Natural killer cell (primary cell): ENCODE measurements at places on chromosomes 12 and 14.

GRCh38 chr14:104989236-104989950, 3.8 kb downstream of the CLBA1 start:
- DNase-seq: no peak

DNA sequence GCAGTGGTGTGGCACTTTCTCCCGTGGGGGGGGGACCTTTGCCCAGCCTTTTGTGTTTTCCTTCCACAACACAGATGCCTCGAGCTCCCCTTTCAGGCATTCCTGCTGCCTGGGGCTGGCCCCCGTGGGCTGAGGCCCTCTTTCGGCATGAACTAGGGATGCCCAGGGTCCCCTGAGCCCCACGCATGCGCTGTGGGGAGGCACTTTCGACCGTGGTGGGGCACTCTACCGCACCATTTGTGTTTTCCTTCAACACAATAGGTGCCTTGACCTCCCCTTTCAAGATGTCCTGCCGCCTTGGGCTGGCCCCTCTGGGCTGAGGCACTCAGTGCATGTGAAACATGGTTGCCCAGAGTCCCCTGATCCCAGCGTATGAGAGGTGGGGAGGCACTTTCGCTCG, 363.7 kb downstream of the ALG10 start:
- DNase-seq: no peak

- DNase-seq: no peak
These were observed 133.7 kb downstream of the MDGA2 start for GRCh38 chr14:47541662-47542061.

DNA sequence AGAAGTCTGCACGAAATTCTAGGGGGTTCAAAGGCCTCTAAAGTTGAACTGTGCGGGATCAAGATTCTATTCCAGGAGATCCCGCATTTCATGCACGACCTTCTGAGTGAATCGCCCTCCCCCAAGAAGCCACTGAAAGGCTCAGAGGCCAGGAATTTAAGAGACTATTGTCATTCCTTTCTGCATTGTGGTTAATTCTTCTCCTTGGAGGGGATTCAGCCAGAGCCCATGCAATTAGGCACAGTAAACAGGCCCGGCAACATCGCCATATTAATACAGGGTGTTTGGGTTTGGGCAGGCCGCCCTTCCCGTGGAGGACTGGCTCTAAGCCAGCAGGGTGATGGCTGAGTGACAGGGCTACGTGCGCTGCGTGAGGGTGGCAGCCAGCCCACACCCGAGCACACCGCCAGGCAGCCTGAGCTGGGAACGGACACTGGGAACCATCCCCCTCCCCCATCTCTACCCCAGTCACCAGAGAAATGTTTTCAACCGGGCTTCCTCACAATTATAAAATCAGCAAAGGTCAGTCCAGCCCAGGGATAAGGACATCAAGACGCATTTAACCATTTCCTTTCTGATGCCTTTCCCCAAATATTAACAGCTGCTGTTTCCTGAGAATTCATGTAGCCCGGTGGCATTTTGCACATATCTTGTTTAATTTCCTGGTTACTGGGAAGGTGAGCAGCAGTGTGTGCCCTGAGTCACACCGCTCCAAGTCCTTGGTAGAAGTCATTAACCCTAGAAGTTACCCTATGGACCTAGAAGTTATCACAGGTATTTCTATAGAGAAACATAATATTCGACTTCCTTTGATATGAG, 12.5 kb downstream of the EGLN3 start:
- DNase-seq: no peak

DNA sequence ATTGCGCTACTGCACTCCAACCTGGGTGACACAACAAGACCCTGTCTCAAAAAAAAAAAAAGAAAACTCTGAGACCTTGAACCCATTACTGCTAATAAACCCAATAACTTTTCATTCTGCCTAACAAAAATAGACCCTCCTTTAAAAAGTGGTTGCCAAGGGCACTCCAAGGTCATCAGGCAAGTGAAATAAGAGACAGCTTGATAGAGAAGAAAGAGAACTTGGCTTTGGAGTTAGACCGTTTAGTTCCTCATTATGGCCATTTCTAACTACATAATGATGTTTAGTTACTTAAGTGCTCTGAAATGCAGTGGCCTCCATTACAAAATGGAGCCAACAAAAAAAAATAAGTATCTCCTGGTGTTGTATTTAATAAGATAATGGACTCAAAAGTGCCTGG, 55.9 kb downstream of the PHLDA1 start:
- DNase-seq: no peak

DNA sequence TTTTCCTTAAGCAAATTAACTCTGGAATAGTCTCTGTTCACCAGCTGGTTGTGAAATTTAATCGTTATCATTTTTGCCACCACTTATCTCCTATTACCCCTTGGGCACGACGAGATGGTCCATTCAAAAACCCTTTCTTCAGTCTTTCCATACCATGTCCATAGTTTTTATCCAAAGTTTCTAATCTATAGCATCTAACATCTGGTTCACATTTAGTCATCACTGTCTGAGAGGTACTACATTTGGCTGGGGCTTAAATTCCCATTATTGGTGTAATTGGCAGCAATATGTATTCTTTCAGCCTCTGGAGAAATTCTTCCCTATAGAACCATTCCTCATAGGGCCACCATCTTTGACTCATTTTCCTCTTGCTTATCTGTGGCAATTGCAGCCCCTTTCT, 163.5 kb downstream of the CCER1 start:
- DNase-seq: no peak
